ENCODE measurements at places on chromosomes 1 and 21.

GRCh38 chr21:36821032-36821299 is 122.1 kb downstream of the SIM2 start:
- DNase-seq: no peak

GRCh38 chr1:2801535-2802291 is at the start of gene TTC34:
Gene TTC34, minus strand, starts transcription at chr1:2801693. Its CDS starts 866 bp downstream, at chr1:2800827.
- DNase-seq: peak; percentile 69

DNA sequence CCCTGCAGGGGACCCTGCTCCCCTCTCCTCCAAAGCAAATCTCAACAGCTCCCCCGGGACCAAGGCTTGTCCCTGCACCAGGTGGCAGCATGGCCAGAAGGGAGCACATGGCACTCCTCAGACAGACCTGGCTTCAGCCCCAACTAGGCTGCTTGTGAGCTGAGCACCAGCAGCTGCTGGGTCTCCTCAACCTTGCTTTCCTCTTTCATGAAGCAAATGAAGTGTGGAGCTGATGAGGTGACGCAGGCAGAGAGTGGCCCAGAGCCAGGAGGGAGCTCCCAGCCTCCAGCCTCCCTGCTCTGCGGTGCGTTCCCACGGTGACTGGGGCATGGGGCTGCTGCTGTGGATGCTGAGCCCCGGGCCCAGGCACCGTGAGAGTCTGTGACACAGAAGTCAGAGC is 34.0 kb downstream of the MEGF6 start:
- DNase-seq: no peak

DNA sequence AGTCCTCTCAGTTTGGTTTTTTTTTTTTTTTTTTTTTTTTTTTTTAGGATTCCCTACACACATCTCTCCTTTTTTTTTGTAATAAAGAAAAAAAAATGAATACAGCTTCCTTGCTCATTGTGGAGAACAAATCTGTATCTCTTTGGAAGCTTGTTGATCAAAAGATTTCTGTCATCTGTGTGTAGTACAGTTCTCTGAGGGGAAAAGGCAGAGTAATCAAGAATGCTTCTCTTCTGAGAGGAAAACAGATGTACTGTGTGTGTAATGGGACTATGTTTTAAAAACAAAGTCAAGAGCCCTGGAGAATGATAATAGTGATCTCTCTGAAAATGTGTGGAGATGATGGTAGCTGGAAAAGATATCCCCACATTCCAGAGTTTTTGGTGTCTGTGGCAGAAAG is 16.5 kb upstream of the ROR1 start:
- DNase-seq: no peak

GRCh38 chr1:77085109-77085508 is 134.1 kb downstream of the PIGK start:
- no peak for DNase-seq

GRCh38 chr1:16175610-16176553 is 20.0 kb upstream of the EPHA2 start:
- no peak for DNase-seq

- peak; percentile 50 for DNase-seq
These were observed 102.5 kb upstream of the TARDBP start for GRCh38 chr1:10909697-10910680.

DNA sequence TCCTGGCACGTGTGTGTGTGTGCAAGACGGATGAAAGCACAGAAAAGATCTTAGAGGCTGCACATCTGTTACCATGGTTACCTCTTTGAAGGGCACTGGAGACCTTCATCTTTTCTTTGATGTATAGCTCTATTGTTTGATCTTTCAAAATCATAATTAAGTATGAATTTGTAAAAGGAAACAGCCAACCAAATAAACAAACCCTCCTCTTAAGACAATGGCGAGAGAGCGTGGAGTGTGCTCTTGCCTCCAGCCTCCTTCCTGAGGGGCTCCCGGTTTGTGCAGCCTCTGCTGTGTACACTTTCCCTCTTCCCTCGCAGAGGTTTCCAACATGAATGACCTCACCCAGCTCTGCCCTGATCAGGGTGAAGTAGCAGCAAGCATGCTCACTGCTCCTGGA is 27.9 kb downstream of the CACNA1S start:
- DNase-seq: no peak

- DNase-seq: no peak
These were observed 16.2 kb upstream of the KPRP start for GRCh38 chr1:152741656-152742055.

GRCh38 chr1:237861944-237862343 is 28.8 kb downstream of the ZP4 start:
- no peak for DNase-seq

- peak; percentile 84 for DNase-seq
These were observed 24.1 kb downstream of the ETNK2 start for GRCh38 chr1:204127597-204128242.

- no peak for DNase-seq
These were observed 30.1 kb downstream of the EDN2 start for GRCh38 chr1:41454406-41454805.

DNA sequence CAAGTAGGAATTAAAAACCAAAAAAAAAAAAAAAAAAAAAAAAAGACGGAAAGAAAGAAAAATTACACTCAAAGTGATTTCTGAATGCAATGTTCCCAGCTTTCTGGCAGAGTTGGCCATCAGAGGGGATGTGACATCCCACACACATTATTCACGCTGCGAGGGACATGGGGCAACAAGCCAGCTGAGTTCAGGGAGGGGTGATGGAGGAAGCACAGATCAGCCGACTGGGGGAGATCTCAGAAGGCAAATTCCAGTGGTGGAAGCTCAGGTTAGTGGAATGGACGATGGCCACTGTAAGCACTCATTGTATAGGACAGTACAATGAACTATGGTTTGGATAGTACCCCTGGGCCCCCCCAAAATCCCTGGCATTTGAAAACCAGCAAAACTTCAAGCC is 311.9 kb downstream of the PCP4 start:
- DNase-seq: no peak

GRCh38 chr1:205700865-205701401 is 20.6 kb upstream of the SLC45A3 start:
- no peak for DNase-seq

GRCh38 chr1:36106269-36106668 is 17.6 kb downstream of the ADPRS start:
- DNase-seq: no peak

DNA sequence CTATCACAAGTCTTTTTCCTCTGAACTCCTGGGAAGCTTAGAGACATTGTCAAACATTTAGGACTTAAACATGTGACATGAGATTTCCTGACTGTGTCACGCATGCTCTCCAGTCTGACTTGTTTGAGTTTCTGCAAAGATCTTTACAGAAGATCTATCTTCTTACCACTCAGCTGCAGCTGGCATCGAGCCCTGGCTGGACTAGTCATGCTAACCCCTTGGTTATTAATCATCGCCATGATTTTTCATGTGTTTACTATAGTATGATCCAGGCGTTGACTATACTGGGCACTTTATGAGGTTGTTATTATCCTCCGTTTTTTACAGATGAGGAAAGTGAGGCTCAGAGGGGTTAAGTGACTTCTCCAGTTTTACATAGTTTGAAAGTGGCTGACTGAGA is 18.1 kb upstream of the IRF2BP2 start:
- no peak for DNase-seq

DNA sequence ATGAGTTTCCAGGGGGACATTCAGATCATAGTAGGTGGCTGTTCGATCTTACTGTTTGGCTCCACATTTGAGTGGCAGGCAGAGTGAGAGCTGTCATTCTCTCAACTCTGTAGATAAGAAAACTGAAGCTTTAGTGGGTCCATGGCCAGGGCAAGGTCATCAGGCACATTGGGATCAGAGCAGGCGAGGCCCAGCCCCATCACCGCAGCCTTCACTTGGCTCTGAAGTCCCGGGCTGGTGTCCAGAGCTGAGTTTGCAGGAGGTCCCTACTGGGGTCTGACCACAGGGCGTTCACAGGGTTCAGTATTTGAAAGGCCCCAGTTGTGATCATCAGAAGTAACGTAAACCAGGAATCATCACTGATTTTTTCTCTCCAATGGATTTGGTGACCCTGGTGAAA is 76.7 kb downstream of the OBSCN start:
- DNase-seq: no peak

Data from H54 (cell line).